ENCODE measurements at places on chromosomes 3 and 15. TPM values are rescaled to one million over a fixed set of nuclear protein-coding genes. Genes with fewer than 3 reads are reported as not detected.

GRCh38 chr3:88398581-88398980 is 248.8 kb downstream of the C3orf38 start:
- no peak for DNase-seq
- H3K4me1 ChIP-seq = no peaks in the 10 kb centered on the region
- no peak overlapping the region for H3K27ac ChIP-seq

GRCh38 chr3:10365791-10366190 is 44.9 kb upstream of the SEC13 start:
- H3K27ac ChIP-seq = no peak overlapping the region
- H3K4me1 ChIP-seq = no peaks in the 10 kb centered on the region
- H3K4me3 ChIP-seq = no peak overlapping the region
- no peaks in the 10 kb centered on the region for H3K36me3 ChIP-seq

DNA sequence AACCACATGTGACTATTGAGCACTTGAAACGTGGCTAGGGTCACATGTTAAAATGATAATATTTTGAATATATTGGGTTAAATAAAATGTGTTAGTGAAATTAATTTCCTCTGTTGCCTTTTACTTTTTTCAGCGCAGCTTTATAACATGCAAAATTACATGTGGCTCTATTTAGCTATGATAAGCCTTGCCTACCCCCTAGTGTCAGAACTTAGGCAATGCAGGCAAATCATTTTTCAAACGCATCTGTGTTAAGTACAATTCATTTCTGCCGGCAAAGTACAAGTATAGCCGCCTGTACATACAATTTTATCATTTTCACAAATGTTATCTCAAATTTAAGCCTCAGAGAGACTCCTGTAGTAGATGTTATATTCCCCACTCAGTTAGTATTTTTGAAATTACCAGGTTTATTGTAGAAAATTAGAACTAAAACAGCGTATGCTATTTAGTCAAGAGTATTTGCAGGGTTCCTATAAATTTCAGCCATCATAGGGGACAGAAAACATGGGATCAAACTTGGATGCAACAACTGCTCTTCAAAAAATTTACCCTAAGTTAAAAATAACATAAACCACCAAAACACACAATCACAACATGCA is 56.1 kb downstream of the TAFA4 start:
- H3K27ac ChIP-seq = no peak overlapping the region
- no peak overlapping the region for H3K4me3 ChIP-seq
- no peaks in the 10 kb centered on the region for H3K27me3 ChIP-seq
- H3K36me3 ChIP-seq = no peaks in the 10 kb centered on the region
- no peak for DNase-seq
- H3K4me1 ChIP-seq = no peaks in the 10 kb centered on the region

DNA sequence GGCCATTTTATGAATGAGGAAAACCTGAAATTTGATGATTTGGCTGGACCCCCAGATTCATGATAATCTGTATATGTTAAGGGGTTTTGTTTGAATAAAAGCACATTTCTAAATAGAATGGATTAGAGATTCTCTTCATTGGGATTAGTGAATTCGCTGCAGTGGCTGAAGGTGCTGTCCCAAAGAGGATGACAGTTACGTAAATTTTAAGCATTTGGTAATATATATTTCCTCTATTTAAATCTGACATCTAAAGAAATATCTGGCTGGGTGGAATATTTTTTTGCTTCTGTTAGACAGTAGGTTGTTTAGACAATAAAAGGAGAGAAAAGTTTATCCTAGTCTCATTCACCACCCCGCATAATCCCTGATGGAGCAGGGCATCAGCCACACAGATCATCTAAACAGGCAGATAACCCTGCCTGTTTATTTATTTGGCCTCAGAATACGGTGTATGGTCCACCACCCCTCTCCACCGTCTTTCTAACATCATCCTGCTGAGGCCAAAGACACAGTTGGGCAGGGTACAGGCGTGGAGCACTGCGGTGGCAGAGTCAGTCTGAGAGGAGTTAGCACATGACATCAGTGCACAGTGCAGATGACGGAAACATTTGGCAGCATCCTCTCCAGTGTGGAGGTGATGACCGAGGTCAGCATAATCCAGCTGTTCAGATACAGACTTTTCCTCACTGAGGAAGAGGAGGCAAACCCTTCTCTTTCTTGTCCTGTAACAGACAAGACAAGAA is 20.4 kb upstream of the NFKBIZ start:
- H3K4me1 ChIP-seq = no peaks in the 10 kb centered on the region
- H3K36me3 ChIP-seq = no peaks in the 10 kb centered on the region
- peak overlapping the region; percentile 62 for H3K4me3 ChIP-seq
- no peaks in the 10 kb centered on the region for H3K27me3 ChIP-seq
- DNase-seq = peak; percentile 88

- H3K27me3 ChIP-seq = no peaks in the 10 kb centered on the region
- H3K27ac ChIP-seq = no peak overlapping the region
- no peaks in the 10 kb centered on the region for H3K4me1 ChIP-seq
- H3K36me3 ChIP-seq = no peaks in the 10 kb centered on the region
- no peak for DNase-seq
- H3K4me3 ChIP-seq = no peak overlapping the region
Measured at GRCh38 chr3:11047500-11047899, 55.0 kb downstream of the SLC6A1 start.

- no peaks in the 10 kb centered on the region for H3K36me3 ChIP-seq
- H3K27ac ChIP-seq = no peak overlapping the region
- no peak overlapping the region for H3K4me3 ChIP-seq
- no peak for DNase-seq
Measured at GRCh38 chr15:20358066-20358778, 183.4 kb downstream of the GOLGA6L6 start.

- H3K27ac ChIP-seq = peak overlapping the region; percentile 91
- H3K27me3 ChIP-seq = no peaks in the 10 kb centered on the region
- no peaks in the 10 kb centered on the region for H3K4me1 ChIP-seq
- peak overlapping the region; percentile 88 for H3K4me3 ChIP-seq
Measured at GRCh38 chr15:78075490-78076230, 1.9 kb downstream of the TBC1D2B start.

GRCh38 chr15:29668120-29668602 is 154.1 kb downstream of the TJP1 start:
- H3K4me3 ChIP-seq = no peak overlapping the region
- no peaks in the 10 kb centered on the region for H3K4me1 ChIP-seq
- H3K27ac ChIP-seq = no peak overlapping the region

DNA sequence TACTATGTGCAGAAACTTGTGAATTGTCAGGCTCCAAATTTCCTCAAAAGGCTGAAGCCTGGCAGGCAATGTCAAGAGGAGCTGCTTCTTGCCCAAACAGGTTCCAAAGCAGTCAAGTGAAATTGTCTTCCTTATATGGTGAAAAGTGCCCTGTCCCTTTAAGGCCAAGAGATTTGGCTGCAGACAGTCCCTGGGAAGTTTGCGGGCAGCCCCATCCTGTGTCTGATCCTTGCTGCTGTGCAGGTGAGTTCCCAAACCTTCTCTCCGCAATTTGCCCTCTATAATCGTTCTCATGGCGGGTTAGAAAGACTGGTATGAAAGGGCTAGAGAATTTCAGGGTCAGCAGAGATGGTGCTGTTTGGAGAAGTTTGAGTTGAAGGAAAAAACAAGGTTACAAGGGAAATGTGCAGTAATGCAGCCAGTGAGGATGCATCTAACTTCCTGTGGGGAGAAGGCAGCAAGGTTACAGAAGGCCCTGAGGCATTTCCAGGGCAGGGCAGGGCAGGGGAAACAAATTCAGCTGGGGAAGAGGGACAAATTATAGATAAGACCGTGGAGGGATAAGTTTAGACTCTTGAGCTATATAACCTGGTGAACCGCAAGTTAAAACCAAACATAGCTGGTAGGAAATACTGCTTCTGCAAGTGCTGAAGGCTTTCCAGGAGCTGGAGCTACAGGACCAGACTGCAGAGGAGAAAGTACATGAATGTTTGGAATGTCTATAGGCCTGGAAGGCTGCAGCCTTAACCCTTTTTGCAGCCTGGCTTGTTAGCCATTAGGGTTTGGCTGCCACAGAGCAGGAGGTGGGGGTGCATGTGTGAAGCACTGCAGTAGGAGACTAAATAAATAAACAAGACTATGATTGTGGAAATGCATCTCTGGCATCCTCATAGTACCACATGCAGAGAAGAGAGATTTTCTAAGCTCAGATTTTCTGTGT is 256.2 kb upstream of the IL12A start:
- peak overlapping the region; percentile 3 for H3K4me3 ChIP-seq
- H3K27me3 ChIP-seq = no peaks in the 10 kb centered on the region
- no peaks in the 10 kb centered on the region for H3K4me1 ChIP-seq

GRCh38 chr3:131917006-131917405 is 117.8 kb downstream of the CPNE4 start:
- H3K27ac ChIP-seq = no peak overlapping the region
- H3K27me3 ChIP-seq = no peaks in the 10 kb centered on the region
- H3K4me3 ChIP-seq = no peak overlapping the region
- no peaks in the 10 kb centered on the region for H3K4me1 ChIP-seq
- no peak for DNase-seq

DNA sequence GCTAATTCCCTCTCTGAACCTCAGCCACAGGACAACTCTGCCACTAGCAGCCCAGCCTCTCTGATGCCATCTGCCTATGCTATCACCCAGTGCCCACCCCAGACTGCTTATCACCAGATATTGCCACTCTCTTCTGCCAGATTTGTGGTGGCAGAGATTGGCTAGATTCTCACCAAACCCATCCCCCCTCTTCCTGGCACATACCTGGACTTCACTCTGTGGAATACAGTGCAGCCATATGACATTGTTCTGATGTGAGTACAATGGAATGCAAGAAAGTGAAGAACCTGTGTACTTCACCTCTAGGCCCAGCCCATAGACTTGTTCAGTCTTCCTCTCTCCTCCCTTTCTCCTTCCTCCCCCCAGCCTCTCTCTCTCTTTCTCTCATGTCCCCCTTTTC is 46.9 kb upstream of the NTRK3 start:
- H3K4me3 ChIP-seq = no peak overlapping the region
- no peaks in the 10 kb centered on the region for H3K27me3 ChIP-seq
- no peaks in the 10 kb centered on the region for H3K4me1 ChIP-seq
- no peak overlapping the region for H3K27ac ChIP-seq
- no peak for DNase-seq
- no peaks in the 10 kb centered on the region for H3K36me3 ChIP-seq

DNA sequence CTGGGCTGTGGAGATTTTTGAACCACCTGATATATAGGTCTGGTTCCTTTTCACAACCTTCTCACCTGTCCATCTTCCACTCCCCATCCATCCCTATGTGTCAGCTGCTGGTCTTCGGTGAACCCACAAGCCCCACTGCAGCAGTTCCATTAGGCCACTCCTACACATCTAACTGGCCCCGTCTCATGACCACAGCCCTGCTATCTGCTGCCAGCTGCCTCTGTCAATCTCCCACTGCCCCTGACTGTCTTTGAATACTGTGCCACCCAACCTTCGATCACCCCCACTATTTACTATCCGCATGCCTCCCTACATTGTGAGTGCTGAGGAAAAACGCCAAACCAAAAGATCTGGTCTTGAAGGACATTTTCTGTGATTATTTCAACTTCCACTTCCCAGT is 795.4 kb downstream of the IGSF11 start:
- DNase-seq = no peak
- H3K4me1 ChIP-seq = no peaks in the 10 kb centered on the region
- no peaks in the 10 kb centered on the region for H3K36me3 ChIP-seq
- H3K27me3 ChIP-seq = no peaks in the 10 kb centered on the region
- no peak overlapping the region for H3K4me3 ChIP-seq

DNA sequence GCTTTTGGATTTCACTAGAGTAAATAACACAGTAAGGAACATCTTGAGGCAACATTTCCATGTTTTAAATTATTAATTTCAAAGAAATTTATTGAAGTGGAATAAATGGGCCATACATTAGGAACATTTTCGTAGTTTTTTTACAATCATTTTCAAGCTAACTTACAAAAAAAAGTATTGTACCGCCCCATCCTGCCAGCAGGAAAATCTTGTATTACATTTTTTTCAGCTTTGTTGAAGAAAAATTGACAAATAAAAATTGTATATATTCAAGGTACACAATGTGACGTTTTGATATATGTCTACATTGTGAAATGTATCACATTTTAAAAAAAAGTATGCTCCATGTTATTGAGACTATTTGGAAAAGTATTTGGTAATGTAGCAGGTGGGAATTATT is 1001.9 kb upstream of the NR2F2 start:
- peak overlapping the region; percentile 3 for H3K4me3 ChIP-seq
- peaks cover 5% of the 10 kb centered on the region for H3K27me3 ChIP-seq
- H3K27ac ChIP-seq = peak overlapping the region; percentile 51
- H3K4me1 ChIP-seq = no peaks in the 10 kb centered on the region
- no peaks in the 10 kb centered on the region for H3K36me3 ChIP-seq
- no peak for DNase-seq

FNDC3B gene
- 57.6 TPM for total RNA-seq

EAF2 gene
- total RNA-seq = 1.6 TPM

GOLGA6L24 gene
- not detected for total RNA-seq

MYZAP gene
- total RNA-seq = 305 TPM
